ENCODE measurements at places on chromosomes 11 and 22. TPM values are rescaled to one million over a fixed set of nuclear protein-coding genes. Genes with fewer than 3 reads are reported as not detected.
A peak's percentile ranks its signal among the peaks of the same experiment; 100 is the strongest.

SYCE3 gene
- total RNA-seq, result not detected

OR56B1 gene
- not detected for total RNA-seq

P4HA3 gene
- 2.1 TPM for total RNA-seq

E2F8 gene
- total RNA-seq, result 0.96 TPM

APOBEC3B gene
- total RNA-seq, result 0.64 TPM

DNA sequence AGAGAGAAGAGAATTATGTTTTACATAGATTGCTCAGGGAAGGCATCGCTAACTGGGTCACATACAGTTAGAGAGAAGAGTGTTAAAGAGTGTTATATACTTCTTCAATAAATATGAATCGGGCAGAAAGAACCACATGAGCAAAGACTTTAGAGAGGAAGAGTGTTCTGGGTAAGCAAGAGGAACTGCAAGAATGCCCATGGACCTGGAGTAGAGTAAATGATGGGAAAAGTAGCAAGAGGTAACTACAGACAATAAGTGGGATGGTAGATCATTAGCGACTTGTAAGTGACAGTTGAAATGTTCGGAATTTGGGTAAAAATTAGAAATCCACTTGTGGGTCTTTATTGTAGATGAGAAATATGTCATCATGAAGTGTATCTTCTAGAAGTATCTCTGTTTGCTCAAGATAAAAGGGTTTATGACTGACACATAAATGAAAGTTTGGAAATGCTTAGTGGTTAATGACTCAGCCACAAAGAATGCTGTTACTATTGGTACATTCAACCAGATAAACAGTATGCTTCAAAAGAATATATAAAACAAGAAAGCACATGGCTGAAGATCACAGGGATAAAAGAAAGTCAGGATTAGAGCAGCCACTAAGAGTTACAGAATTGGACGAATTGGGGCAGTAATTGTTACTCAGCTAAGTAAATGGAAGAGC is 229.3 kb downstream of the CASP12 start:
- no peak overlapping the region for H3K27ac ChIP-seq
- H3K4me3 ChIP-seq, result no peak overlapping the region
- DNase-seq, result no peak
- H3K27me3 ChIP-seq, result no peaks in the 10 kb centered on the region
- no peaks in the 10 kb centered on the region for H3K36me3 ChIP-seq

DNA sequence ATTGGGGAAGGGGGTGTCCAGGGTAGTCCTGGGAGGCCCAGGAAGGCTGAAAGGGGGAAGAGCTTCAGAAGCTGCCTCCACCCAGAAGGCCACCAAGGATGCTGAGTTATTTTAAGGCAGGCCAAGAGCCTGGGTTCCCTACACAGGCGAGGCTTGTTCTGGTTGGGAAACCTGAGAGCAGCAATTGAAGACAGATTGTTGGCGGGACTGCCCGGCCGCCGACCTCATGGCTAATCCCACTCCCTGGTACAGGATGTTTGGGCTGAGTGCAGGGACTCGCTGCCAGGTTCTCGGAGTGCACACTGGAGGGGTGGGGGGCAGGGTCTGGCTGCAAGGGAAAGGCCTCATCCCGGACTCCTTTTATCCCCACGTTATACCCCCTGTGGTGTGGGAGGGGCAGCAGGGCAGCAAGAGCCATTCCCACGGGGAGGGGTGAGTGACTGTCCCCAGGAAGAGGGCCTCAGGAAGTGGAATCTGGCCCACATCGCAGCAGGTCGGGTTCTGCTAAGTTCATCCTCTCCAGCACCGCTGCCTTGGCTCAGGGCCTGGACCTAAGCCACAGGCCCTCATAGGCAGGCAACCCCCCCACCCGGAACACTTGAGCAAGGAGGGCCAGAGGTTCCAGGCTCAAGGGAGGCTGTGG is 43.6 kb upstream of the PRR5 start:
- H3K27me3 ChIP-seq, result no peaks in the 10 kb centered on the region
- no peak overlapping the region for H3K27ac ChIP-seq

- no peak overlapping the region for H3K27ac ChIP-seq
- H3K27me3 ChIP-seq, result no peaks in the 10 kb centered on the region
- H3K4me1 ChIP-seq, result no peaks in the 10 kb centered on the region
- DNase-seq, result no peak
Measured at GRCh38 chr11:115765803-115766239, 261.6 kb upstream of the CADM1 start.

- no peak for DNase-seq
- H3K4me1 ChIP-seq, result peaks cover 20% of the 10 kb centered on the region
- H3K36me3 ChIP-seq, result peaks cover 22% of the 10 kb centered on the region
- H3K27ac ChIP-seq, result no peak overlapping the region
Measured at GRCh38 chr11:133947321-133947756, 9.4 kb downstream of the IGSF9B start.

DNA sequence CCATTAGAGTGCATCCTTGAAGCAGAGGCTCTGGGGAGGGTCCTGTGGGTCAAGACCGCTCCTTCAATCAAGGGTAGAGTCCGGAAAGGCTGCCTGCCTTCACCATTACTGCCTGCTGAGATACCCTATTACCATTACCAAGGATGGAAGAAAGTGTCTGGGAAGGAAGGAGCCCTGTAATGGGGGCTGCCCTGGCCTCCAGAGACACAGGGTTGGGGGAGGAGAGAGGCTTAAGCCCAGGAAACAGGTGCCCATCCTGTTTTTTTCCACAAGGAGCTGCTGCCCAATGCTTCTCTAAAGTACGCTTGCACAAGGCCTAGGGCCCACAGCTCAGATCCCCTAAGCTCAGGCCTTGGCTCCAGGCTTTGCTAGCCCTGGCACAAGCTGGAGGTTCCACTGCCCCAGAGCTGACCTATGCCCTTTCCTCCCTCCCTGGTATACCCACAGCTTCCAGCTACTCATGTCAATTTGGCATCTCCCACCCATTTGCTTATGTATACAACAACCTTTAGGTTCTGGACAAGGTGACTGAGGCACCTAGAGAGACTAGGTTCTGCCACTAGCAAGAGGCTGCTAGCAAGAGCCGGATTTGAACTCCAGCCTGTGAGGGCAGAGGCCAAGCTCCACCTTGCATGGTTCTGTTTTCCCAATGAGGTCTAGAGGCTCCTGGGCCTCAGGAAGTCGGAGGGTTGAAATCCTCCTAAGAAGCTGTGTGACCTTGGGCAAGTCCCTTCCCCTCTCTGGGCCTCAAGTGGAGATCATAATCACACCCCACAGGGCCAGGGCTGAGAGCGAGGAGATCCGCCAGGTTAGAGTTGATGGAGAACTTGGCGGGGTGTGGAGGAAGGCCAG is 1.5 kb upstream of the PLCB3 start:
- no peak overlapping the region for H3K4me3 ChIP-seq
- H3K27me3 ChIP-seq, result no peaks in the 10 kb centered on the region
- peaks cover 5% of the 10 kb centered on the region for H3K36me3 ChIP-seq
- H3K4me1 ChIP-seq, result peaks cover 32% of the 10 kb centered on the region
- no peak overlapping the region for H3K27ac ChIP-seq

DNA sequence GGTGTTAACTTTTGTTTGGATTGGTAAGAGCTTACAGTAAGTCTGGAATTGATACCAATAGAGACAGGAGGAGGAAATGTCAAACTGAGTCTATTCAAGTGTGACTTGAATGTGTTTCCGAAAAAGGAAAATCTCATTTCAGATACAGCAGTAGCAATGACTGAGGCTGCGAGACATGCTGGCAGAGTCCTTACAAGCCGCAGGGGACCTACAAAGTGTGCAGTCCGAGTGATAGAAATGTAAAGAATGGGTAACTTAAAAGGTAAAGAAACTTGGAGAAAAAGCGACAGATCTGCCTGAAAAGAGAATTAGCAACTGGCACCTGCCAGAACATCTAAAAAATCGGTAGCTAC is 444 bp downstream of the CWF19L2 start:
- H3K36me3 ChIP-seq, result peaks cover 18% of the 10 kb centered on the region
- no peaks in the 10 kb centered on the region for H3K4me1 ChIP-seq
- H3K27me3 ChIP-seq, result no peaks in the 10 kb centered on the region

GRCh38 chr11:79963856-79964645 is 523.2 kb upstream of the TENM4 start:
- no peak for DNase-seq
- no peaks in the 10 kb centered on the region for H3K27me3 ChIP-seq
- H3K27ac ChIP-seq, result no peak overlapping the region
- H3K36me3 ChIP-seq, result no peaks in the 10 kb centered on the region

DNA sequence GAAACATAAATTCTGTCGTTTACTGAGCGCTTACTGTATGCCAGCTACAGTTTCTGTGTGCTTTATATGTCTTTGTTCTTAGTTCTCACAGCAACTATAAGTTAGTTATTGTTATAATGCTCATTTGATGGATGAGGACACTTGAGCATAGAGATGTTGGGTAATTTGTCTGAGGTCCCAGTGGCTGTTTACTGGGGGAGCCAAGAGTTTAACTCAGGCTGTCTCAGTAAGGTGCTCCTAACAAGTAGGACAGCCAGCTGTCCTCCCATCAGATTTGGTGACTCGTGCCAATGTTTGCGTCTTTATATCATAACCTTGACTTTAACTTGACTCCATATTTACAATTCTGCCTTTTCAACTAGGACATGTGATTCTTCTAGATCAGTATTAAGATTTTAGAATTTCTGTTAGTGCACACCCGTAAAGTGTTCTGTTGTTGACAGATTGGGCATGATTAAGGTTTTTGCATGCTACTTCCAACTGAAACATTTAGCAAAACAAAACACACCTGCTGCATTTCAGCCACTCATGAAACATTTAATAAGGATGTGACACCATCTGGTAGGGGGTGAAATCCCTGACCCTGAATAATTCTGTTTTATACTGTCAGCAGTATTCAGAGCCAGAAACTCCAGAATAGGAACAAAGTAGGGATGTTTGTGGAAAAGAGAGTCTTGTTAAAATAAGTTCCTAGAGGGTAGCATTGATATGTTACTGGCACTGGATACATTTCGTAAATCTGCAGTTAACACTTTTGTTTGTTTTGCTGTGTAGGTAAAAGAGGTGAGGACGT is 1.9 kb downstream of the REXO2 start:
- no peaks in the 10 kb centered on the region for H3K27me3 ChIP-seq
- H3K4me3 ChIP-seq, result peak overlapping the region; percentile 81
- no peaks in the 10 kb centered on the region for H3K4me1 ChIP-seq
- H3K36me3 ChIP-seq, result no peaks in the 10 kb centered on the region

Data from ascending aorta (tissue), 2 donors.